ENCODE measurements at places on chromosomes 5 and 9.

GRCh38 chr5:64229163-64229774 is 63.6 kb downstream of the RNF180 start:
- DNase-seq = no peak

DNA sequence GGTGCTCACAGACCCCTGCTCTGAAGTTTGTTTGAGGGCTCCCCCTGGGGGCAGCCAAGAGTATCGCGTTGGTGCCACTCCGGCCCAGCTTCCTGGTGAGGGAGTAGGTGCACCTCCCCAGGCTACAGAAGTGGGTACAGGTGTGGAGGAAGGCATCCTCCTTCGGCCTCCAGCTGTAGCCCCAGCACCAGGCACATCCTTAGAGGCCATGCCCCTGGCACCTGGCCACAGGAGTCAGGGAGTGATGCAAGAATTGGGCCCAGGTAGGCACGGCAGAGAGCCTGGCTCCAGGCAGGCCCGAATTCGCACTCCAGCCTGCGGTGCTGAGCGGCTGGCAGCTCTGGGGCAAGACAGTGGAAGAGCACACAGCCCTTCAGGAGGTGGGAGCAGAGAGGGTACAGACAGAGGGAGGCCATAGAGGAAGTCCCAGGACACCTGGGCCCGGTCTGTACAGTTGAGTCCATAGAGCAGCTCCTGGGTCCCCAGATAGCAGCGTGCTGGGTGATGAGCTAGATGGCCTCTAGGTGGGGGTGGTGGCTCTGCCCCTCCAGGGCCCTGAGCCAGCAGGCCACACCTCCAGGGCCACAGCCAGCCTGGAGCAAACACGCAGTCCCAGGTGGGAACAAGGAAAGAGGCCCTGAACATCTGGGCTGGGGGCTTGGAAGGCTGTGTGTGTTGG is 2.4 kb downstream of the SAPCD2 start:
- DNase-seq = peak; percentile 6

GRCh38 chr5:11904265-11904906 is at the start of gene CTNND2:
Gene CTNND2, minus strand, starts transcription at chr5:11904446. Its CDS starts 593 bp downstream, at chr5:11903853.
- DNase-seq = peak; percentile 18

DNA sequence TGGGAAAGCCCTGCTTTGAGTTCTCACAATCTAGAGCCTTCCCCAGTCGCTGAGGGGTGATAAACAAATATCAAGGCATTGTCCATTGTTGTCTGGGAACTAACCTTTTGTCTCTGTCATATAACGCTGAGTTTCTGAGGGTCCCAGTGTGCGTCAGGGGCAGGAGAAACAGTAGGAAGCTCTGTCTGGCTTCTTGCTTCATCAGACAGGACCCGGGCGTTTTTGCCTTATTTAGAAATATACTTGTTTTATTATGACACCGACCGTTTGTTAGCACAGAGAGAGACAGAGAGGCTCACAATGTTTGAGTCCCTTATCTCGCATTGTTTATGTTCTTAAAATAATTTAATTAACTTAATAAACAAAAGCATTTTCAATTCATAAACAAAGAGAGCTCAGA is 204.9 kb upstream of the GAS1 start:
- no peak for DNase-seq

DNA sequence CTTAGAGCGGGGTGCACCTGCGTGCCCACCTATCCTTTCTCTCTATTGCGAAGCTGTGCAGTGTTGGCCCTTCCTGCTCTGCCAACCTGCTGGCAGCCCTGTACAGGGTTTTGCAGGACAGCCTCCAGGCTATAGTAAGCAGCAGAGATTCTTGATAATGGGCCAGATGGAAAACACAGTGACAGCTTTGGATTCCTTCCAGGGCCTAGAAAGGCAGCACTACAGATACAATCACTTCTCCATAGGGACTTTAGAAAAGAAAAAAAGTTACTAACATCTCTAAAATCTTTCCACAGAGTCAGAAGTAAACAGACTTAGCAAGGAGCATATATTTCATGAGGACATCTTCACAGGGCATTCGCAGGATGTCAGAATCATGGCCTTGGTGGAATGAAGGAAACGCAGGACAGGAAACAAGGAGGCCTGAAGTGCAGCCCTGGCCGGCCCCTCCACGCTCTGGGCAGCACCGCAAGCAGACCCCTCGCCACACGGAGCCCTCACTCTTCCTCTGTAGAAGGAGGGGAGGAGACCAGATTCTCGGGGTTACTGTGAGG is 172.1 kb upstream of the GAS1 start:
- DNase-seq = no peak

- no peak for DNase-seq
Measured at GRCh38 chr9:124764774-124765438, 6.2 kb downstream of the NR6A1 start.

GRCh38 chr5:145283141-145283810 is 551.9 kb downstream of the PRELID2 start:
- no peak for DNase-seq

GRCh38 chr5:144638787-144639186 is 468.1 kb downstream of the KCTD16 start:
- DNase-seq = no peak

- no peak for DNase-seq
Measured at GRCh38 chr5:54175-54730, 37.7 kb upstream of the PLEKHG4B start.

- DNase-seq = no peak
Measured at GRCh38 chr9:69222970-69223369, 48.9 kb downstream of the TJP2 start.

GRCh38 chr5:143506836-143507552 is 103.5 kb upstream of the NR3C1 start:
- no peak for DNase-seq

DNA sequence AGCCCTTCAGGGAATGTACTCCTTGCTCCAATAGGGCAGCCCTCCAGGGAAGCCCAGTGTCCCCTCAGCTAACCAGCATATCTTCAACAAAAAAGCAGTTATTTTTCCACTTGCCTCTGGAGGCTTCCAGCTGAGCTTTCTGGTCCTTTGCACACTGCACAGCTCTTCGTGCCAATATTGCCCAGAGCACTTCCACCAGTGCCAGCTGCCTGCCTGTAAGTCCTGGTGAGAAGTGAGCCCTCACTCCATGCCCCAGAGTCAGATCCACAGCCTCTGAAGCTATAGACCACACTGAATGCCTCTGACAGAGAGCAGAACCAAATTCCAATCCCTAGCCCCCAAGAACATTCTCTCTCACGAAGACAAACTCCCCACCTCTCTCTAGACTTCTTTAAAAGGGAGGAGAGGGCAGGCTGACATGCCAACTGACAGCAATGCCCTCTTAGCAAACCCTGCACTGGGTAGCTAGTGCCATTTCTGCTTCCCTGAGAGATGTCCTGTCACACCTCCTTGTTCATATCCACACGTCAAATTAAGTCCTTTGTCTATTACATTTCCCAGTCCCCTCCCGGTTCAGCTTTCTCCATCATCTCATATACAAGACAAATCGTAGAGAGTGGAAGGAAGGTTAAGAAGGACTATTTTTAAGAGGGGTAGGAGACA is 12.7 kb upstream of the HEXB start:
- DNase-seq = no peak

- no peak for DNase-seq
Measured at GRCh38 chr9:85505612-85506011, 236.1 kb downstream of the AGTPBP1 start.

GRCh38 chr5:76838481-76839261 is 11.1 kb upstream of the S100Z start:
- DNase-seq = no peak

DNA sequence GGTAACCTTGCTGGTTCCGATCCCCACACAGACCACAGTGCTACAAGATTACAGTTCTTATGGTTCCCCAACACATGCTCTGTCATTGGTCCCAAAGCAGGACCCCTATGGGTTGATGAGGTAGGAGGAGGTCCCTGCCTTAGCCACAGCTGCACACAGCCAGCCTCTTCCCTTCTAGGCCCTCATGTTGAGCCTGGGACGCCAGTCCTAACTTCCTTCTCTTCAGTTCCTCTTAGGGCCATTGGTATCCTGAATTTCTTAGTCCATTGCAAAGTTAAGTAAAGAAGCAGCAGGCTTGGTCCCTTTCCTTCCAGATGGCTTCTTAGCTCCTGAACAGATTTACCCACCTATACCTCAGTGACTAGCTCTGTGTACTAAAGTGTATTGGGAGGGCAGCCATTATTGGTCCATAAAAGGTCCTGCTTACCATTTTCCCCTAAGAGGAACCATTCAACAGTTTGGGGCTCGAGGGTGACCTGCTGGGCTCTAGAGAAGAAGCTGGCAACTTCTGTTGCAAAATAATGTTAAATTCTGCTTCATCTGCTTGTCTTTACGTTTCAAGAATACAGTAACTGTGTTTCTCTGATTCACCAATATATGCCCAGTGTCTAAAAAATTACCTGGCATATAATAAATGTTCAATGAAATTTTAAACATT is 50.2 kb downstream of the PDCD1LG2 start:
- DNase-seq = no peak

DNA sequence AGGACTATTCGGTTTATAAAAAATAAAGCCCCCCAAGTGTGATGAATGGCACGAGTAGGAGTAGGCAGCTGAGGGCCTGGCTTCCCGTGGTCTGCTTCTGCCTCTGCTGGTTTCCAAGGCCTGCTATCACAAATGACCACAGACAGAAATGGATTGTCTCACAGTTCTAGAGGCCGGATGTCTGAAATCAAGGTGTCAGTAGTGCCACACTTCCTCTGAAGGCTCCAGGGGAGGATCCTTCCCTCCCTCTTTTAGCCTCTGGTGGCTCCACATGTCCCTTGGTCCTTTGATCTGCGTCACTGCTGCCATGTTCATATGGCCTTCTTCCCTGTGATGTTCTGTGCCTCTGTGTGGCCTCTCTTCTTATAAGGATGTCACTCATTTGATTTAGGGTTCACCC is 15.1 kb downstream of the PRKACG start:
- DNase-seq = no peak

DNA sequence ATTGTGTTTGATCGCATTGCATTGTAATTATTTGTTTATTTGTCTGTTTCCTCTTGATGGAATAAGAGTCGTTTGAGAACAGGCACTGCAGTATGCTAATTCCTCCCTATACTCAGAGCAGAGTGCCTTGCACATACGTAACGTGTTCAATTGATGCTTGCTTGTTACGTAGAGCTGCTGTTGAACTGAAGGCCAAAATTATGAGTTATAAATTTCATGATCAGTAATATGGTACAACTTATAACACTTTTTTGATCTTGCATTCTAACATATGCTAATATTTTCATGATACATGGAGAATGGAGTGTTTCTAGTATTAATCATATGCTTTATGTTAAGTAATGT is 26.5 kb upstream of the LIFR start:
- DNase-seq = no peak

GRCh38 chr5:66113160-66113559 is 30.9 kb upstream of the SREK1 start:
- no peak for DNase-seq

DNA sequence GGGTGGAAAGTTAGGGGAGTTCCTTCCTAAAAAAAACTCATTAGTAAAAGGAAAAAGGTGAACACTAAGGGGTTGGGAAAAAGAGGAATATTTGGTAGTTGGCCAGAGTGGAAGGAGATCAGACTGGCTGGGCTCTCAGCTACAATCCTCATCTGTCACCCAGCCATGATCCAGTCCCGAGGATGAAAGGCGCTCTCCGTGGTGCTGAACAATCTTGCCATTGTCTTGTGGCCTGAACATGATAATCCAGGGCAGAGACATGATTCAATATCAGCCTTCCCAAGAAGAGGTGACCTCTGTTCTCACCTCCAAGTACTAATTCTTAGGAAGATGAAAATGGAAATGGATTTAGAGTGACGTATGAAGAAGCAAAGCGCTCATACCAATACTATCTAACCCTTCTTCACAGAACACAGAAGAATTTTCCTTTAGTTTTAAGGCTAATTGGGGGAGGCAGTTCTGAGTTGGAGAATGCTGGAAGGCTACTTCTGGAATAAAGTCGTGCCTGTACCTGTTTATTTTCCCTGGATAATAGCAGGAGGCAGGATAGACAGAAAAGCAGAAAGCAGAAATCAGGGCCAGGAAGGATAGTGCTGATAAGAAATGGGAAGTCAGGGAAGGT is 36.6 kb upstream of the MYORG start:
- no peak for DNase-seq

DNA sequence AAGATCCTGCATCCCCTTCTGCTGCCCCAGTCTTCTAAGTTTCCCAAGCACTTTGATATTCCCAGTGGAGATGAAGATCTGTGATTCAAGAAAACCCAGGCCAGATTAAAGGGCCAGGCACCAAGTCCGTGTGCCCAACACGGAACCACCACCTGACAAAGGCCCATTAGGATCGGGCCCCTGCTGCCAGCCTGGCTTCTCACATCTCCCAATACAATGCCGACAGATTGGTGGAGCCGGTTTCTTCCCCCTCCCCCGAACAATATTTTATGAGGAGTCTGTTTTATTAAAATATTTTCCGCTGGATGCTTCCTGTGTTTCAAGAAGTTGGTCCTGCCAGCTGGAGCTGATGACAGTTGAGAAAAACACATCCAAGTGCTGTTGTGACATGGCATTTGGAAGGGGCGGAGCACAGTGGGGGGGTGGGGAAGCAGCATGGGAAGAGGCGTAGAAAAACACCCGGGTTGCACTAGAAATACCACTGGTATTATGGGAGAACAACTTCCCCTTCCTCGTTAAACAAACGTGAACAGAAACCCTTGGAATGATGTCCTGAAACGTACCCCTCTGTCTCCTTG is 45.0 kb downstream of the CRB2 start:
- no peak for DNase-seq

DNA sequence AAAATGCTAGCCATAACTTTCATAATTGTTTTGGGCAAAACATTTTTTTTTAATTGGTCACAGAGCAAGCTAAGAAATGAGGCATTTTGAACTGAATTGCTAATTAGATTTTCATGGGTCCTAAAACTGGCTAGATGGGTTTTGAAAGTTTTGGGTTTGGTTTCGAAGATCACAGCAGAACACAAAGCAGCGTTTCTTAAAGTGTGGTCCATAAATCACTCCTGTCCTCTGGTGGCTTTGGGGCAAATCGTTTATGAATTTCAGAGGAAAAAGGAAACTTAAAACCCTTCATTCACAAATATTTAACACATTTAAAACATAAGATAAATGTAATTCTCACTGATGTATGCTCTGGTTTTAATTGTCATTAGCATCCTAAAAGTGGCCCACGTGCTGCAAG is 503.7 kb downstream of the SPATA31D1 start:
- no peak for DNase-seq

DNA sequence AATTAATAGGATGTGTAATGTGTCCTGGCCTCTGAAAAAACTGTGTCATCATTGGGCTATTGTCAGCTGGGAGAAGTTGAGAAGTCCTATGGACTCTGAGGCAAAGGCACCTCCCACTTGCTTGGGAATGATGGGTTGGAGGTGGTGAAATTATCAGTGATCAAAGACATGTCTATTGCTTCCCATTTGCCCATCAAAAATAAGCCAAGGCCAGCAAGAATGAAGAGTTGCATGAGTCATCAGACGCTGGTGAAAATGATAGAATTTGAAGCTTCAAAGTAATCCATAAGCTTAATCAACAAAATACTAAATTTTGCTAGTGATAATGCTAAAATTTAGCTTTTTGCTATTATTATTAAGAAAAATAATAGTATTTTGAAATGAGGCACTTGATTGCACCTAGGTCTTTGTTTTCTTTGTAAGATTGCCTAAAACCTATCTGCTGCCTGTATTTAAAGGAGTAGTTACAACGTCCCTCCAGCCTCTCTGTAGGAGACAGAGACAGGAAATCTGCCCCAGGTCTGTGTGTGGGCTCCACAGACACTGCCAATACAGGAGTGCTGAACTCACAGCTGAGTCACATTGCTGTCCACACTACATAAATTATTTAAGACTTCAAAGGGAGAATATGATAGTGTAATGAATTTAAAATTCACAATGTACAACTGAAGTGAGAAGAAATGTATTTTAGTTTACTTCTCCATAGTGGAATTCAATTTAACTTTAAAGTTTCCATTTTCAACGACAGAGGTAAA is 48.4 kb upstream of the APC start:
- DNase-seq = no peak

GRCh38 chr9:15370466-15371447 is 51.9 kb upstream of the SNAPC3 start:
- DNase-seq = no peak
